ENCODE measurements at places on chromosomes 12 and 14.

- DNase-seq, result no peak
Measured at GRCh38 chr12:38586789-38587188, 270.2 kb downstream of the ALG10B start.

GRCh38 chr14:98994561-98994960 lies 277.4 kb downstream of the BCL11B start:
- no peak for DNase-seq

DNA sequence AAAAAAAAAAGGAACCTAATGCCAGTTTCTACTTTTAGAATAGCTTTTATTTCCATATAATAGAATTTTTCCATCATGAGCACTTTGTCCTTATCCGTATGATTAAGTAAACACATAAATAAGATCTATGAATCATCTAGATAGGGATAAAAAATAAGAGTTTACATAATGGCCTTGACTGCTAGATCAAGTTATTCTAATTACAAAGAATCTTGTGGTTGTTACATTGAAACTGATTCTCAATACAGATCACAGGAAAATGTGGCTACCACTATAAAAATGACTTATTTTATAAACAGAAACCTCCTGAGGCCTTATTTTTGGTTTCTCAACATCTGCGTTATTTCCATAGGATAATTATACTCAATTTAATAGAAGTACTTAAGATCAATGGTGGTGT lies 34.4 kb upstream of the NDUFA12 start:
- DNase-seq, result no peak

- DNase-seq, result no peak
Measured at GRCh38 chr14:20522332-20522731, 17.0 kb downstream of the RNASE10 start.

GRCh38 chr12:6114476-6114870 lies 10.0 kb downstream of the VWF start:
- no peak for DNase-seq

- no peak for DNase-seq
Measured at GRCh38 chr12:57823131-57823907, 4.8 kb upstream of the AVIL start.

- no peak for DNase-seq
Measured at GRCh38 chr12:131309700-131310099, 356.0 kb downstream of the ADGRD1 start.

DNA sequence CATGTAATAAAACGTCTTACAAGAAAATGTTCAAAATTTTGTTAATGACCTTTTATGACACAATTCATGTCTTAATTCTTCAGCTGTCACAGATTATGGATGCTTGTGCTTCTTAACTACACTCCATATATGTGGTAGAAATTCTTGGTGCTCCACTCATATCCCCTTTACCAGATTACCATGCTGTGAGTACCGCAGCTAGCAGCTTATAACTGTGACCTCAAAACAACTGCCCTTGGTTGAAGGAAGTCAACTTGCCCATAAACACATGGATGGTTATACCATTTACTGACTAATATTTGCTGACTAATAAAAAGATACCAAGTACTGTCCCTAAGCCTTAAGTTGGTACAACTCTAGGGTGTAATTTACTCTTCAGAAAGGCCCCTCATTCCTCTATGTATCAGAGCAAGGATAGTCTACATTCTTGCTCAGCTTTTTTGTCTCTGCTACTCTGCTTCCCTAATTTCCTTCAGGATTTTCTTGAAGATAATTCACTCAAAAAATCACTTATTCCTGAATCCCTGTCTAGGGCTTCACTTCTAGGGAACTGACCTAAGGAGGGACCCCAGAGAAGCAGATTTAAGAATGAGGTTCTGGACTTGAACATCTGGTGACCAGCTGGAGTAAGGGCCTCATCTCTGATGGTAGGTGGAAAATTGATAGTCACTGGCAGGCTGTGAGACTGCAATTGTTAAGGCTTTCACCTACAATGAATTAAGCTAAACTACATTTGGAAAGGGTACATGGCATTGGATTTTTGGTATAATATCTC lies 152.3 kb downstream of the SLC6A15 start:
- no peak for DNase-seq

DNA sequence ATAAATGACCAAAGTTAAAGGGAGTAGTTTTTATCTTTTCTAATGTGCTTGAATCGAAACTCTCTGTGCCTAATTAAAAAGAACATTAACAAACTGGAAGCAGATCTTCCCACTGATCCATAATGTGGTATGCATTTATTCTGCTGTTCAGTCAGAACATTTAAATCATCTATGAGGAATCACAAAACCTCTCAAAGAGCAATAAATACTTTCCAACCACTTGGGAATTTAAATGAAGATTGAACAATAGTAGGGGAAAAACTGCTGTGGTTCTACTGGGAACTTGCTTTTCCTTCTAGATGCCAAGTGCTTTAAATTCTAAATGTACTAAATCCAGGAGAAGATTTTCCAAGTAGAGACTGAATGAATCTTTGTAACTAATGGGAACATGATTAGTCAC lies 12.3 kb upstream of the CHPT1 start:
- no peak for DNase-seq

DNA sequence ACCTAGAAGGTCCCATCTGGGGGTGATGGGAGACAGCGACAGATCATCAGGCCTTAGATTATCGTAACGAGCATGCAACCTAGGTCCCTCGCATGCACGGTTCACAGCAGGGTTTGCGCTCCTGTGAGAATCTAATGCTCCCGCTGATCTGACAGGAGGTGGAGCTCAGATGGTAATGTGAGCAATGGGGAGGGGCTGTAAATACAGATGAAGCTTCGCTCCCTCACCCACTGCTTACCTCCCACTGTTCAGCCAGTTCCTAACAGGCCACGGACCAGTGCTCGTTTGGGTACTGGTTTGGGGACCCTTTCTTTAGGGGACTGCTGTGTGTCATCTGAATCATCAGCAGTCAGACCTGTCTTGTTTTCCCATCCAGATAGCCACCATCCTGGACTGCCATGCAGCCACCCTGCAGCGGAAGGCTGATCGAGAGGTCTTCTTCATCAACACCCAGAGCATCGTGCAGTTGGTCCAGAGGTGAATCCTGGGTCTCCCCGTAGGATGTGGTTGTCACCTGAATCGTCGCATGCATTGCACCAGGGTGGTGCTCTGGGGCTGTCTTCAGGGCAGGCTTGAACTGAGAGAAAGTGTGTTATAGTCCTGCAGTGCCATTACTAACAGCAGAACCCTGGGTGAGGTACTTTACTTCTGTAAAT lies 96.2 kb downstream of the ACACB start:
- no peak for DNase-seq
